ENCODE measurements at places on chromosomes 2 and 18.

- no peak for DNase-seq
Observed at GRCh38 chr18:58520969-58521368, 107.9 kb downstream of the ALPK2 start.

GRCh38 chr2:182452456-182452990, 25.7 kb upstream of the PDE1A start:
- DNase-seq, result no peak

DNA sequence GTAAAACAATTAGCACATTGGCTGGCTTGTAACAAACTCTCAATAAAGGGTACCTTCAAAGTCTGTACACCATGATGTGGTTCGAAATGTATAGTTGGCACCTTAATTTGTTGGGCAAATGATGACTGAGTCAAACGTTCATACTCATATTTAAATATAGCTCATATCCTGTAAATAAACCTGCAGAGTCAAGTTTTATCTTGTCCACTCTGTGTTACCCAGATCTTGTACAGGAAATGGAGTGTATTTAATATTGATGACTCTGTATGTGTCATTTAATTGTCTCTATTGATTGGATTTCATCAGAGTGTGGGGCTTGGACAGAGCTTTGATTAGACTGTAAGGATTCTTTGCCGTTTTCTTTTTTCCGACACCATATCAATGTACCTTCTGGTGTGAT, 805.6 kb upstream of the ZEB2 start:
- no peak for DNase-seq

DNA sequence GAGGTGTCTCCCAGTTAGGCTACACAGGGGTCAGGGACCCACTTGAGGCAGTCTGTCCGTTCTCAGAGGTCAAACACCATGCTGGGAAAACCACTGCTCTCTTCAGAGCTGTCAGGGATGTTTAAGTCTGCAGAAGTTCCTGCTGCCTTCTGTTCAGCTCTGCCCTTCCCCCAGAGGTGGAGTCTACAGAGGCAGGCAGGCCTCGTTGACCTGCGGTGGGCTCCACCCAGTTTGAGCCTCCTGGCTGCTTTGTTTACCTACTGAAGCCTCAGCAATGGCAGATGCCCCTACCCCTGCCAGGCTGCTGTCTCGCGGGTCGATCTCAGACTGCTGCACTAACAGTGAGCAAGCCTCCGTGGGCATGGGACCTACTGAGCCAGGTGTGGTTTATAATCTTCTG, 346.3 kb downstream of the CELF4 start:
- no peak for DNase-seq

DNA sequence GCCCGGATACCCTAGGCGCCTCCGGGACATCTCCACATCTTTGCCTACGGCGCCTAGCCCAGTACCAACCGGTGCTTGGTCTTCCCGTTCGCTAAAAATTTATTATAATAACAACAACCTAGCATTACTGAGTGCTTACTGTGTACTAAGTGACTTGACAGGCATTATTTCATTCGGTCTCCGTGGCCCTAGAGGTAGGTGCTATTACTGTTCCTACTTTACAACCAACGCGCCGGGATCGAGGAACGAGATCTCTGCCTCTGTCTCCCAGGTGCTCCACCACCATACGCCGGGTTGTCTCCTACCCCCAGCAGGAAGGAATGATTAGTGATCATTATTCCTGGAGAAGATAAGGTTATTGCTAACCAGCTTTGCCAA, 657 bp upstream of the BIN1 start:
- no peak for DNase-seq

DNA sequence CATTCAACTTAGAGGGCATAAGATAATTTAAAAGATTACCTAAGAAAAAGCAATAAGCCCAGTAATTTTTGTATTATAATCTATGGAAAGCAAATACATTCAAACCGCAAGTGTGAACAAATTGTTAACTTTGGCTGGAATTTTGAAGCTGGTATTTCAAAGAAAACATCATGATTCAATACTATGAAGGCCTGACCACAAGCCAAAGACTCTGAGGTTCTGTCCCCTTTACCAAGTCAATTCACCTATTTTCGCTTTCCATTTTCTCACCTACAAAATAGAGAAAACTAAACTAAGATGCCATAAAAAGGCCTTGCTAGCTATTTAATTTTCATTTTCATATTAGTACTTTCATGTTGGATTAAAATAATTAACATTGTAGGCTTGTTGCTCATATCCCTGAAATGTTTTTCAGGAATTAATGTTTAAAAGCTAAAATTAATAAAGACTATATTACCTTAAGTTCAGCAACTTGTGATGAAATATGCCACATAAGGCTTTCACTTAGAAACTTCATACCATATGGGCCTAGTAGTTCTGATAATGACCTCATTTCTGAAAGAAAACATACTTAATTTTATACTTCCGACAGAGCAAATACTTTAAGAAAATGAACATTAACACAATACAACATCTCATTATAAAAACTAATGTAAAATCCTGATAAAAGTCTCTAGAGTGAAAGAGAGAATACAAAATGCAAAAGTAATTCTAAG, 85.7 kb upstream of the FRZB start:
- no peak for DNase-seq

- no peak for DNase-seq
Observed at GRCh38 chr2:119259296-119259860, 35.7 kb downstream of the STEAP3 start.

GRCh38 chr2:27893006-27893405, 2.5 kb downstream of the BABAM2 start:
- no peak for DNase-seq

GRCh38 chr18:78868330-78869316, 111.0 kb upstream of the SALL3 start:
- DNase-seq, result no peak
